ENCODE measurements at places on chromosomes 12 and 14.

GRCh38 chr12:97487470-97487869, 24.9 kb downstream of the RMST start:
- no peak for DNase-seq

GRCh38 chr14:104428860-104429259, 150.7 kb upstream of the C14orf180 start:
- DNase-seq = no peak

DNA sequence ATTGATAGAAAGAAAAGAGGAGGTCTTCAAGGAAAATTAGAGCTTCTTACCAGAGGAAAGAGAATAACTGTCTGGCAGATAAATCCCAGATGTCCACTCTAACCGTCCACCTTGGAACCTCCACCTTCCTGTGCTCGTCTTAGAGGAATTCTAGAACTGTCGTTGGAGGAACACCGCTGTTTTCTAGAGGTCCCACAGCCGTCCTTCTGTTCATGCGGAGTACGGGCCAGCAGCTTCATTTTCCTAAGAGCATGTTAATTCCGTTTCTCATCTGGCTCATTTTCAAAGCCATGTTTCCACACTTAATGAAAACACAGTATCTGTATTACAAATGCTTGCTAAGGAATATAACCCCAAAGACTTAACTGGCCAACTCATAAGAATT, 107.9 kb upstream of the ESRRB start:
- DNase-seq = no peak

- DNase-seq = peak; percentile 22
Measured at GRCh38 chr14:77031759-77032490, 3.4 kb upstream of the IRF2BPL start.

DNA sequence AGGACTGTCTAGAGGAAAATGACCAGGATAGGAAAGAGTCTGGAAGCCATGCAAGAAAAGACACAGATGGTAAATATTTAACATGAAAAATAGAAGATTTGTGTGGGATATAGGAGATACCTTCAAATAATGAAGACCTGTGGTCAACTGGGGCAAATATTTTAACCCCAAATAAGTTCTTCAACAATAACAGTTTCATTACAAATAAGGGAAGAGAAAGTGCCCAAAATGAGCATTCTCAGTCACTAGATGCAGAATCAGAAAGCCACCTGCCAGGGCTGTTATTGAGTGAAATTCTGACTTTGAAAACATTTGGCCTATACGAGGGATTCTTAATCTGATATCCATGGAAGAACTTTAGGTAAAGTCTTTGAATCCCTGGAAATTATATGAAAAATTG, 231.2 kb upstream of the PLEKHG7 start:
- no peak for DNase-seq

DNA sequence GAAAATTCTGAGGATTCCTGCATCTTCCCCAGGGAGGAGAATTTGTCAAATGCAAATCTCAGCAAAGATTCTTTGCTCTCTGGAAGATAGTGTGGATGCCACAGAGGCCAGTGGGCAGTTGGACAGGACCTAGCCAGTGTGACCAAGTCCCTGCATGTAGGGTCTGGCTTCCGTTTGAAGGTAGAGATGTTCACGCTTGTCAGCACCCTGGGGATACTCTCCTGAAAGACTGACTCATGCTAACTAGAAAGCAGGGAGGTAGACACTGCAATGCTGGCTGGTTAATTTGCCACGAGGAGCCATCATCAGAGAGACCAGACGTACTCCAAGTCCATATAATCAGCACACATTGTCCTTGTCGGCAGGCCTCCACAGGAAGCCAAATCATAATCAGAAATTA, 130.1 kb downstream of the SAMD4A start:
- DNase-seq = no peak

DNA sequence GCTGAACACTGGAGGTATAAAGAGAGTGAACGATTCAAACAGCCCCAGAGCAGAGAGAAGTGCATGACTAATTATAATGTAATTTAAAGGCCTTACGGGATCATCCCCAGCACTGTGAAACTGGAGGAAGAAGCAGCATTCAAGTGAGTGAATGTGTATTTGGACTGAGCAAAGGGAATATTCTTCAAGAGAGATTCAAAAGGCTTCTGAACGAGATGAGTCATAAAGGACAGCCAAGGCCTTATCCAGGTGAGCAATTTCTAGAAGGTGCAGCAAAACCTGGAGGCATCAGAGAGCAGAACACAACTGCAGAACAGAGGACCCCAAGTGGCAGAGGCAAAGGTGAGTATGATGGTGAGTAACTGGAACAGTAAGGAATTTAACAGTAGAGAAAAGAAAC, 127.2 kb downstream of the BCAT1 start:
- DNase-seq = no peak

DNA sequence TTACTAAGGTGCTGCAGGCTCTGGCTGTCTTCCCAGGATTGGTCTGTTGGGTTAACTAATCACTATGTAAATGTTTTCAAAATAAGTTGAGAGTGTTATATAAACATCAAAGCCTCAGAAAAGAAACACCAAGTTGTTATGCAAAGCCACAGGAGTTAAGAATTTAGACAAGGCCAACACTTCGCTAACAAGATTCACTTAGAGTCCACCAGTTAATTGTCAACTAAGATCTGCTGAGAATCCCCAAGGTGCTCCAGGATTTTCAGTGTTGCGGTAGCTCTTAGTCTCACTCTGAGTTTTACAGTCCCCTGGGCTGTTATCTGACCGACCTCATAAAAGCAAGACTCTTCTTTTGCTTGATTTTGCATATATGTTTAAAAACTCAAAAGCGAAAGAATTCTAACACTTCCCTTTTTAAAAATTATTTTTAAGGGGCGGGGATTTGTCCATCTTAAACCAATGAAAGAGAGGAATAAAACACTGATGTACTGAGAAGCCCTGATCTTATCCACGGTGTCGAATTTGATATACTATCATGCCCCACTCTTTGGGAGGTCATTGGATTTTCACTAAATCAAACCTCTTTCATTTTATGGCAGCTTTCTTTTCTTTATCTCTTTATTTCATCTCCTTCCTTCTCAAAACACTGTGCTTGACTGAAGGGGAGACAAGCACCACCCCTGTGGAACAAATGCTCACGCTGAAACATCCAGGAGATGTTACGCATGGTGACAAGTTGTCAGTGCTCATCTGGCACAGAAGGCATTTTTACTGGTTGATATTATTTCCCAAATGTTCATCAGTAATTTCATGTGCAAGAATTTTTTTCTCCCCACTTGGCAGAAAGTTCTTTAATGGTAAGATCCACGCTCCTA, 7.0 kb downstream of the NIN start:
- DNase-seq = no peak

DNA sequence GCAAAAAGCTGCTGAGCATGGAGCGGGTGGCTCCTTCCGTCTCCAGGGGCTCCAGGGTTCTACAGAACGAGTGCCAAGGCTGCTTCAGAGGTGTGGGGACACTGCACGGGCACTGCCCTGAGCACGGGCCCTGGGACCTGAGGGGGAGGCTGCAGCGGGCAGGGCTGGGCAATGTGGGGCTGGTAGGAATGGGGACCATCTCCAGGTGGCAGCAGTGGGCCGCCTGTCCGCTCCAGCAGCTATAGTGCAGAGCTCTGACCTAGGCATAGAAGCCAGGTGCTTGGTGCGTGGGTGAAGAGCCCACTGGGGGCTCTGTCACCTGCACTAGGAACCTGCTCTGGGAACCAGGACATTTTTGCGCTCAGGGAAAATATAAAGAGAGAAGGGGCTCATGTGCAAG, 22.3 kb downstream of the HDAC7 start:
- DNase-seq = no peak

GRCh38 chr12:109228664-109229063, 80.4 kb downstream of the FOXN4 start:
- no peak for DNase-seq

- peak; percentile 78 for DNase-seq
Measured at GRCh38 chr12:111298582-111299436, 70.1 kb downstream of the PHETA1 start.

DNA sequence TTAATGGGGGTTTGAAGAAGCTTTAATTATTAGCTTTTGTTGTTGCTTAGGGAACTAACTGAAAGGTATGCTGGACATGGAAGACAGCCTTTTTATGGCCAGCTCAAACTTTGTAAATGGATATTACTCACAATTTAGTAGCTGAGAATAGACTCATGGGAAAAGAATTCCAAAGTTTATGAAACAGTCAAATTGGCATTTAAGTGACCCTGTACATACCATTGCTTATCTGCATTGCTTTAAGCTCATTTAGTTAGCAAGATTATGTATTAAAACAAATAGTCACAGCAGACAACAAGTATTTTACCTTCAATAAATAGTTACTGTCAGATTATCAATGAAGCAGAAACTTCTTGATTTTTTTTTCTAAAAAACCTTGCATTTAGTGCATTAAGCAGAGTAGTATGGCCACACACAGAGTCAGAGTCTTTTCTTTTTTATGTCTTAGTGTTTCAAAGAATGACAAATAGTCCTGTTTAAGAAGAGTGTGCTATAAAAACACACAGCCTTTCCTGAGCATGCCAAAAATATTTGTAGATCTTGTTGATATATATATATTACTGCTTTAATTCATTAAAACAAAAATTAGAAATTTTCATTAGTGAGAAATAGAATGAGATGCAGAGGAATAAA, 102.2 kb downstream of the TTC6 start:
- no peak for DNase-seq

DNA sequence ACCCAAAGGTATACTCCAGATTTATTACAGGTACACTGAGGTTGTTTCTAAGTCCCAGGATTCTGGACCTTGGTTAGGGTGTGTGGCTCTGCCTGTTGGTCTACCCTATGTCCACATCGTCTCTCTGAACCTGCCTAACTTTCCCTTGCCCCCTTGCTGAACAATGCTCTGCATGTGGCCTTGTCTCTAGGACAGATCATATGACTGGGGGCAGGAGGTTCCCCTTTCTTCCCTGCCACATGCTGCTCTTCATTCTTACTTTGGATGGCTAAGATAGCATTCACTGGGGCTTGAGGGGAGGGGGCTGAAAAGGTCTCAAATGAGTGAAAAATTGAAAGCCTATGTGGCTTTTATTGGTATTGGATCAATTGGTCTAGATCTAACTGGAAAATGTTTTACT, 49.2 kb downstream of the MBIP start:
- DNase-seq = no peak

GRCh38 chr12:40229690-40230651, 5.2 kb downstream of the LRRK2 start:
- DNase-seq = no peak

GRCh38 chr12:46749322-46749721, 76.5 kb downstream of the SLC38A4 start:
- no peak for DNase-seq

DNA sequence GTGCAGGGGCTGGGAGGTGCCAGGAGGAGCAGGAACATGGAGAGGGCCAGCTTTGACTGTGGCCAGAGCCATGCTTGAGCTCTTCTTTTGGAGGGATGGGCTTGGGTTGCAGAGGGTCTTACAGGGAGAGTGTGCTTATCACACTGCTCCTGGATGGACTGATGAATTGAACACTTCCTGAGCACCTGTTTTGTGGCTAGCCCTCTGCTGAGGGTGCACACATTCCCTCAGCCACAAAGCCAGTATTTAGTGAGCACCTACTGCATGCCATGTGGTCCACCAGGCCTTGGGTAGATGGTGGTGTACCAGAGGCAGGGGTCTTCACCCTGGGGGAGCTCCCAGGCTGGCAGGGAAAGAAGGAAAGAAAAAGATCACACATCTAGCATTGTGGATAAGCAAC, 118.9 kb downstream of the SLC25A47 start:
- no peak for DNase-seq

GRCh38 chr14:55899531-55899930, 218.7 kb upstream of the PELI2 start:
- DNase-seq = no peak

- DNase-seq = peak; percentile 81
Measured at GRCh38 chr12:89556976-89557375, 31.1 kb upstream of the POC1B start.

GRCh38 chr12:49529414-49529813, 9.4 kb upstream of the KCNH3 start:
- DNase-seq = no peak

- DNase-seq = peak; percentile 65
Measured at GRCh38 chr12:106954462-106955376, 988 bp upstream of the TMEM263 start.

GRCh38 chr12:2344885-2345284, 292.1 kb downstream of the CACNA1C start:
- no peak for DNase-seq

GRCh38 chr14:77601846-77602619, 14.4 kb downstream of the SPTLC2 start:
- no peak for DNase-seq

GRCh38 chr14:75702122-75702521, 41.1 kb downstream of the TTLL5 start:
- DNase-seq = no peak

All from dermis blood vessel endothelial cell (primary cell).